ENCODE measurements at places on chromosomes 5 and 9.
A peak's percentile ranks its signal among the peaks of the same experiment; 100 is the strongest.

DNA sequence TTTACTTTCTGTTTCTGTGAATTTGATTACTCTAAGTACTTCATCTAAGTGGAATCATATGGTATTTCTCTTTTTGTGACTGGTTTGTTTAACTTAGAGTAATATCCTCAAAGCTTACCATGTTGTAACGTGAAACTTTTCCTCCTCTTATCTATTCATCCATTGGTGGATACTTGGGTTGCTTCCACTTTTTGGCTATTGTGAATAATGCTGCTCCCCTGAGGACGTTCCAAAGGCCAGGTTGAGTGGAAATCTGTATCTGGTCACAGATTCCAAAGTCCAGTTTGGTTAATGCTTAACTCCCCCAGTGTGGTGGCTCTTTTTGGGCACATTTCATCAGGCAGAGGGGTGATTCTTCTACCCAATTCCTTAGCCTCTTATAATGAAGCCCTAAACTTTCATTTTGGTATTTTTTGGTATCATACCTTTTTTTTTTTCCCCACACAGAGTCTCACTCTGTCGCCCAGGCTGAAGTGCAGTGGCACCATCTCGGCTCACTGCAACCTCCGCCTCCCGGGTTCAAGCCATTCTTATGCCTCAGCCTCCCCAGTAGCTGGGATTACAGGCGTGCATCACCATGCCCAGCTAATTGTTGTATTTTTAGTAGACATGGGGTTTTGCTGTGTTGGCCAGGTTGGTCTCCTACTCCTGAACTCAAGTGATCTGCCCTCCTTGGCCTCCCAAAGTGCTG is 65.4 kb downstream of the CMYA5 start:
- DNase-seq, result no peak

- no peak for DNase-seq
These were observed 965 bp downstream of the GLIPR2 start for GRCh38 chr9:36137392-36138004.

DNA sequence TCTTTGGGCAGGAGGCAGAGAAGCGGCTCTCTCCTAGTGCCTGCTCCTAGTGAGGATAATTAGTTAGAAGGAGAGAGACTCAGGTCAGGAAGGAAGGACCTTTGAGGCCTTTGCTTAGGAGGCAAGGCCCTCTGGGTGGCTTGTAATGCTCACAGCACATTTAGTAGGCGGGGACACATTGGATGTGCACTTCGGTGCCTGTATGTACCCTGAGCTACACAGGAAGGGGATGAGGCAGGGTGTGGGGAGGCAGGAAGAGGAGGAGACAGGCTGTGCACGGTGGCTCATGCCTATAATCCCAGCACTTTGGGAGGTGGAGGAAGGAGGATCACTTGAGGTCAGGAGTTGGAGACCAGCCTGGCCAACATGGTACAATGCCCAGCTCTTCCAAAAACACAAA is 7.2 kb upstream of the LCN2 start:
- no peak for DNase-seq

DNA sequence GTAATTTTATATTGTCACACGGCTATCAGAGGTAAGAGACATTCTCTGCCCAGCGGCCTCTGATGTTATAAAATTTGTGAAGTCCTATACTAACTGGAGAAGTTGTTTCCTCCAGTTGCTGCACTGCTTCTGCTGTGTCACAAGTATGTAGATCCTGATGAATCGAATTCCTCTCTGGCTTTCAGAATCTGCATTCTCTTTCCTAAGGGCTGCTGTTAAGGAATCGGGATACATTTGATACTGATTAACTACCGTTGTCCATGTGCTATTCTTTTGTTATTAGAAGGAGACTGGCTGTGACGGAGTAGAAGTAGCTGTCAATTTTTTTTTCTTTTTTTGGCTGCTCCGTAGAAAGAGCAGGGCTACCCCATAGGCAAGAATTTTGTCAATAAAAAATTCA is 81.7 kb upstream of the LRRC70 start:
- no peak for DNase-seq

DNA sequence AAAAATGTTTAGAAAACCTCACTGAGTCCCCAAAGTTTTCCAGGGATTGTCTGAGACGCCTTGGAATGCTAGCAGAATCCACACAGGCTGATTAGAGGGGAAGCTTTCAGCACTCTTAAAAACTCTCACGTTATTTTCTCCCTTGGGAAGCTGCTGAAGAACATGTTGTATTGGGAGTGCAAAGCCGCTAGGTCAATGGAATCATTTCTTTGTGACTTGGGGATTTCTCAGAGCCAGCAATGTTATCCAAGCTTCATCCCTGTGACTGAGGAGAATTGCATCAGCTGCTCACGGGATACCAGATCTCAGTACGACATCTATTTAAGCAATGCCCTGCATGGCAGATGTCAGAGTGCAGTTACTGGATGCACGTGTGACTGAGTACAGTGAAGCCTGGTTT is 426.4 kb upstream of the MPDZ start:
- DNase-seq, result no peak

- DNase-seq, result no peak
These were observed 384 bp downstream of the COL5A1 start for GRCh38 chr9:134641990-134642384.

DNA sequence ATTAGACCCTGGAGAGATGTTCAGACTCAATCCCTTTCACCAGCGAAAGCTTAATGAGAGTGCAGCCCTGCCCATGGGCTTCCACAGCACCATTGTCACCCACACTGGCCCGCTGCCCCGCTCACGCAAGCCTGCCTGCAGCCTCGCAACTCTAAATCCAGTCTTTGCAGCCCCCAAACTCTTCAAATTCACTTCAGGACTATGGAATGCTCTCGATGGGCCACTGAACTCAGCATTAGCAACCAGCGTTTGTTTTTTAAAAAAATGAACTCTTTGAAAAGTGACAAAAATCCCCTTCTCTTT is 17.1 kb downstream of the DCANP1 start:
- no peak for DNase-seq

DNA sequence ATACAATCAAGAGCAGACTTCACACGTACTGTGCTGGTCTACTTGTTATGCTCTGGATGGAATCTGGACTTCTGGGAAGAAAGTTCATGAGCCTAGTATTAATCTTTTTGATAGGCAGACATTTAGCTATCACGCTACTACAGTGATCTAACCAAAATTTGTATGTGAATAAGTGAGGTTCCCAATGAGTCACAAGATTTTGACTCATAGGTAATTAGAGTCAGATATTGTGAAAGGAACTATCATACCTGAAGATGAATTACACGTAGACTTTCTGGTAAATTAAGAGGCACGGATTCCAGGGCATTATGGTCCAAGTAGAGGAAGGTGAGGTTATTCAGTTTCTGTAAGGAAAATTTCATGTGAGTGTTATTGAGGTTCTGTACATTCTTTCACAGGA is 18.4 kb downstream of the OGN start:
- DNase-seq, result no peak

GRCh38 chr9:34179213-34180136 is 632 bp downstream of the UBAP1 start:
- DNase-seq, result no peak

DNA sequence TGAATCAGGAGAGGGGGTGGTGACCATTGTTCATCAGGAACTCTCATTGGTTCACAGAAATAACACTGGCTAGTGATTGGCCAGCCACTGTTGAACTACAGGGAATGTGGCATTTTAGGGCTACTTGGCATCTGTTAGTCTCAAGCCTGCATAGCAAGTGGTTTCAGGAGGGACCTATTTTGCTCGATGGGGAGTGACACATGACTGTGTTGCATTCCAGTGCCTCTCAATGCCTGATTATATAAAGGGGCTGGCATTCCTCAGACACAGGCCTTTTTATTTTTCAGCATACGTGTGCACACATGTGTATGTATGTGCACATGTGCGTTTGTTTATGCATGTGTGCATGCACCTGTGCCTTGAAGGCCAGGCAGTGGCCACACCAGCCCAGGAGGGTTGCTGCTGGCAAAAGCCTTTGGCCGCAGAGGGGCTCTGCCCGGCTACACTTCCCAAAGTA is 23.2 kb downstream of the FGD3 start:
- no peak for DNase-seq

- no peak for DNase-seq
These were observed 27.0 kb downstream of the PTGES start for GRCh38 chr9:129725795-129726251.

DNA sequence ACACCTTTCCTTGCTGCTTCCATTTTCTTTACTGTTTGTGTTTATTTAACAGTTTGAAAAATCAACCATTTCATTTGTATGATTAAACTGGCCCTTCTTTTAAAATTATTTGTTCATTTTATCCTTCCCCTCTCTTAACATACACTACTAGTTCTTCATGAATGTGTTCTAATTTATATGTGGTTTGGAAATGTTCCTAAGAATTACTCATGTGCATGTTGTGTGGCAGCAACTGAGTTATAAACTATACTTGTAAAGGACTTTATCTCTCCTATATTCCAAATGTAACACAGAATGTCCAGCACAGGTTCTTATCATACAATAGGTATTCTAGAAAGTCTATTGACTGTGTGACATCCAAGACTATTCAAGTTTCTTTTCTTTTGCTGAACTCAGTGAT is 358.2 kb upstream of the MEF2C start:
- DNase-seq, result no peak

DNA sequence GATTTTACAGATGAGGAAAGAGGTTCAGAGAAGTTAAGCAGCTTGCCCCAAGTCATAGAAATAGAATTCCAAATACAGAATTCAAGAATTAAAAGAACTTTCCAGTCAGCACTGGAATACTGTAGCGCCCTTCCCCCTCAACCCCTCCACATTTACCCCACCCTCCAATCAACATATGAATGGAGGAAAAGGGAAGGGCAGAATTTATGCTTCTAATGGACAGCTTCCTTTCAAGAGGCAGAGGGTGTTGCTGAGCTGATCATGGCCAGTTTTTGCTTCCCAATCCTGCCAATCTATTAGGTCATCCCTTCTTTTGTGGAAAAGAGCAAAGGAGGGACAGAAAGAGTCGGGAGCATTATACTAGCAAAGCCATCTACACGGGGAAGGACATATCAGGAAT is 39.1 kb upstream of the ANKRD31 start:
- no peak for DNase-seq

DNA sequence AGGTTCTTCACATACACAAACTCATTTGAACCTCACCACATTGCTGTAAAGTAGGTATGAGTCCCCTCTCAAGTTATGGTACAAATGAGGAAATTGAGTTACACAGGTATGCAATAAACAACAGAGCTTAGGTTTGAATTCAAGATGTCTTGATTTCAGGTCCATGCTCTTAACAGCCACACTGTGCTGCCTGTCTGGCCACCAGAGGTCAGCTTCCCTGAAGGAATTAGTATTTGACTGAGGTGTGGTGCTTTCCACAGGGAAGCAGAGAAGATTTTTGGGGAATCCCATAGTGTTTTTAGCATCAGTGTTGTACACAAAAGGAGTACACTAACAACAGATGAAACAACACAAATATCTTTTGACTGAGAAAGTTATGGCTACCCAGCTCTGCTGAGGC is 94.4 kb upstream of the ITGA1 start:
- DNase-seq, result no peak

DNA sequence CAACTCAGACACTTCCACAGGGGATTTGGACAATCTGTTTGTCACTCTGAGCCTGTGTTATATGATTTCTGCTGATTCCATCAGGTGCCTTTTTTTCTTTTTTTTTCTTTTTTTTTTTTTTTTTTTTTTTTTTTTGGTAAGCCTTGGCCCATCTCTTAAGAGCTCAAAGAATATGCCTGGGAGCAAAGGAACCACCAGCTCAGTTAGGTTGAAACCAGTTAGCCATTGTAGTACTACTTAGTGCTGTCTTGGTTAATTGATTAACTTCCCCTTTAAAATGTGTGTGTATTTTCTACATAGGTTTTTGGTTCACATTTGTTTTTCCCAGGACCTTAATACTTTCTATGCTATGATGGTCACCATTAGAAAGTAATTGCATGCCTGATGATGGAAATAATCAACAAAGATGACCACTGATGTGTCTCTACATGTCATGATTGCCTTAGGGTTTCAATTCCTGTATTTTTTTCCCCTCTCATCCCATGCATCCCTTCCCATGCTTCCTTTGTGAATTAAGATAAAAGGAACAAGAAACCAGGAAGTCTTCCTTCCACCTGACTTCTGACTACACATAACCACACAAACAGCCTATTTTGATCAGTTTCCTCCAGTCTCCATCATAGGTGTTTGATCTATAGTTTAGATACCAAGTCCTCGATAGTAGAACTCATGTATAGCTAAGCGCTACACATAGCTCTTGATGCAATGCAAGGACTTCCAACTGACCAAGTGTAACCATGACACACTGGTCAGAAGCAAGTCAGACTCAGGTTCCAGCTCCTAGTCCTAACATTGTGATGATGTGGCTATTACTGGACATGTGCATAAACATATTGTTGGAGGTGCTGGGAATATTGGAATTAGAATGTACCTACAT is 306.1 kb downstream of the EFNA5 start:
- no peak for DNase-seq

DNA sequence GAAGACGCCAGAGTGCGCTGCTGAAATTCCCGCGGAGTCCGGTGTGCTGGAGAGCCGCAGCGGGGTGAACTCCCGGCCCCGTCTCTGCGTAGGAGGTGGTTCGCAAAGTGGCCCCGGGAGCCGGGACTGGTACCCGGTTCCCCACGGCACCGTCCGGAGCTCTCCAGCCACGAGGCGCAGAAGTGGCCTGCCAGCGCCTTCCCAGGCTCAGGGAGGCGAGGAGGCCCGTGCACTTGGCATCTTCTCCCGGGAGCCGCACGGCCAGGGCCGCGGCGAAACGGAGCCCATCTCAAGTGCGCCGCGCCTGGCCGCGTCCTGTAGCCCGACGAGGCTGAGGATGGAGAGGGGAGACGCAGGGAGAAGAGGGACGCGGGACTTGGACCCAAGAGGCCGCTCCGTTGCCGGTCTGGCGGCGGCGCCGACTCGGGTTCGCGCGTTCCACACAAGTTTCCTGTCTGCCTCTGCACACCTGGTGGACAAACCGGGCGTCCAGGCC is 1.1 kb upstream of the IRX1 start:
- no peak for DNase-seq

- DNase-seq, result no peak
These were observed 72.8 kb upstream of the PITX1 start for GRCh38 chr5:135106610-135107471.

GRCh38 chr9:92133949-92134604 is 18.9 kb upstream of the SPTLC1 start:
- DNase-seq, result peak; percentile 5

- no peak for DNase-seq
These were observed 79.8 kb downstream of the ARSB start for GRCh38 chr5:78905084-78905938.

DNA sequence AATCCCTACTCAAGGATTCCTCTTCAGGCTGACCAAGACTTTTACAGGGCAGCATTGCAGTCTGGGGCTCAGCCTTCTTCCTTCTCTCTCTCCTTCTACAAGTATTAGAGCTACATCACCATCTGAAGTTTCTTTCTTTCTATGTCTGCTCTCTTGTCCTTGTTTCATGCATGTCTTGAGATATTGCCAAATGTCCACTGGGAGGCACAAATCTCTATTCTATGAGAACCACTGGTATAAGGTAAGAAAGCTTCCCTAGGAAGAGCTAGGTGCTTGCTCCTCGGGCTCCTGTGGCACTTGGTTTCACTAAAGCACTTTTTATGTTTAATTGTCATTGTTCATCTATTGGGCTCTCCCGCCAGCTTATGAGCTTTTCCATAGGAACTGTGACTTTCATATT is 289.2 kb upstream of the PCSK5 start:
- no peak for DNase-seq

Data from NCI-H446 treated with DMSO at 0.1 percent for 48 hours (cell line).